Chondrocyte (in vitro differentiated cells): ENCODE measurements at places on chromosomes 16 and 17. TPM values are rescaled to one million over a fixed set of nuclear protein-coding genes. Genes with fewer than 3 reads are reported as not detected.

DNA sequence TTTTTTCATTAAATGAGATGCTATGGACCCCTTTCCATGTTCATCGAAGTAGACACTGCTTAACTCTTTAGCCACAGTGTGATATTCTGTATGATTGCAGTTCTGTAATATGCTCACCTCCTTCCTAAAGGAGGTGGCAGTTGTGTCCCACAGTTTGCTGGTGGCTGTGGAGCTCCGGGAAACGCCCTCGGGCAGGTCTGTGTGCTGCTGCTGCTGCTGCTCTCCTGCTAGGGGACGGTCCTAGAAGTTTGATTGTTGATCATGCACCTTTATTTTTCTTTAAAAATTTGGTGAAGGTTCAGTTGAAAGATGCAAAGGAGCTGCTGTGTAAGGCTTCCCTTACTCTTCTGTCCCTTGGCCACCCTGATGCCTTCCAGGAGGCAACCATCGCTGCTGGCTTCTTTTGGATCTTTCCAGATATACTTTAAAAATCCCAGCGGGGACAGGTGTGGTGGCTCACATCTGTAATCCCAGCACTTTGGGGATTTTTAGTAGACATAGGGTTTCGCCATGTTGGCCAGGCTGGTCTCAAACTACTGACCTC lies 8.4 kb upstream of the CLEC18A start:
- DNase-seq, result peak; percentile 63

- DNase-seq, result no peak
Observed at GRCh38 chr17:31492880-31493655, 101.6 kb downstream of the RAB11FIP4 start.

GRCh38 chr16:15044286-15044685 lies 11.6 kb downstream of the NTAN1 start:
- no peak for DNase-seq

GRCh38 chr16:80981103-80981502 lies 25.6 kb downstream of the CMC2 start:
- DNase-seq, result no peak

- DNase-seq, result no peak
Observed at GRCh38 chr17:29434550-29434949, 44.4 kb downstream of the TAOK1 start.

GRCh38 chr16:27110524-27110896 lies 43.8 kb downstream of the C16orf82 start:
- DNase-seq, result no peak

- no peak for DNase-seq
Observed at GRCh38 chr16:9845661-9846361, 336.4 kb downstream of the GRIN2A start.

DNA sequence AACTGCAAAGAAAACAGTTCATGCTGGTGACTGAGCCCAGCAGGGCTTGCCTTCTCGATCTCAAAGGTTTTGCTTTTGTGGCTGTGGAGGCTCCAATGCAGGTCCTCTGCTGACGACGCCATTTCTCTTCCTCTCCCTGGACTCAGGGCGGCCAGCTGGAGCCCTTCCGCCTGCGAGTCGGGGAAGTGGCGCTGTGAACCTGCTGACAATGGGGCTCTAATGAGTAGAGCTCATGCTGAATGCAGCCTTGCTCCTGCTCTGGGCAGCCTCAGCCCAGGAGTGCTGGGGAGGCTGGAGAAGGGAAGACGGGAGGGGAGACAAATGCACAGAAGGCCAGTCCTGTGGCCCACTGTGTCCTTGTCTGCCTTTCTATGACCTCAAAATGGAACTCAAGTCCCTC lies 43.8 kb downstream of the VAC14 start:
- DNase-seq, result no peak

DNA sequence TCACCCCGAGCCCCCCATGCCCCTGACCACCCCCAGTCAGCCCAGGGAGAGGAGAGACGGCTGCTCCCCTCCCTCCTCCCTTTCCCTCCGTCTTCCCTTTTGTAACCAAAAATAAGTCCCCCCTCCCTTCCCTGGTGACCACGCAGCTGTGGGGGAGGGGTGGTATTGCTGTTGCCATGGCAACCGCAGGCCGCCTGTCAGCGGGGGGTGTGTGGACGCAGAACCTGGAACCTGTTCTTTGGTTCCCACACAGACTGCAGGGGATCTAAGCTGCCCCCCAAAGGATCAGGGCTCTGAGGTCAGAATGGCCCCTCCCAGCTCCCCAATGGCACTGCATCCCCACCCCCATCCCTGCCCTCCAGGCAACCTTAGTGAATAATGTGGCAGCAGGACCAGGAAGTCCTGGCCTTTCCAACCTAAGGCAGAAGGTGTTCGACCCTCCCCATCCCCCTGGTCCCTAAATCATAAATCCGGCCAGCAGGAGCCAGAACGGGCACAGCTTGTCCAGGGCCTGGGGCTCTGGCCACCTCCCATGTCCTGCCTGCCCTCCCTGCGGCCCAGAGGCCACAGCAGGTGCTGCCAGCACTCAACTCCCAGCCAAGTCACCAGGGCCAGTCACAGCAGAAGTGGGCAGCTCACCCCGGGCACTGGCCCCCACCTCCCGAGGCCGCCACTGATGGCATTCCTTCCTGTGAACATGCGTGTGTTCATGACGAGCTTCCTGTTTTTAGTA lies 12.0 kb downstream of the CA4 start:
- DNase-seq, result no peak

DNA sequence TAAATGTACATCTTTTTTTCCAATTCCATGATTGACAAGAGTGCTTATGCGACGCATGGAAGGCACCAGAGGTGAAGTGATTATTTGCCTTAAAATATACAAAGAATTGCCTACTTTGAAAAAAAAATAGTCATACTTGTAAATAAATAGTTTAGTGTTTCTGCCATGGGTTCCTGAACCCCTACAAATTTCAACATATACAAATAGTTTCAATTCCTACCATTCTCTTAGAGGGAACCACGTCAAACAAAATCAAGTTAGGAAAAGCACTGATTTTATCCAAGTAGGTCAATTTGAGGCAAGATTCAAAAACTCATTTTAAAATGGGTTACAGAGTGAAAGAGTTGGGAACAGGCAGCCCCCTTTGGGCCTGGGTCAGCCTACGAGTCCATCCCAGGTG lies 11.7 kb downstream of the CMTM3 start:
- no peak for DNase-seq

DNA sequence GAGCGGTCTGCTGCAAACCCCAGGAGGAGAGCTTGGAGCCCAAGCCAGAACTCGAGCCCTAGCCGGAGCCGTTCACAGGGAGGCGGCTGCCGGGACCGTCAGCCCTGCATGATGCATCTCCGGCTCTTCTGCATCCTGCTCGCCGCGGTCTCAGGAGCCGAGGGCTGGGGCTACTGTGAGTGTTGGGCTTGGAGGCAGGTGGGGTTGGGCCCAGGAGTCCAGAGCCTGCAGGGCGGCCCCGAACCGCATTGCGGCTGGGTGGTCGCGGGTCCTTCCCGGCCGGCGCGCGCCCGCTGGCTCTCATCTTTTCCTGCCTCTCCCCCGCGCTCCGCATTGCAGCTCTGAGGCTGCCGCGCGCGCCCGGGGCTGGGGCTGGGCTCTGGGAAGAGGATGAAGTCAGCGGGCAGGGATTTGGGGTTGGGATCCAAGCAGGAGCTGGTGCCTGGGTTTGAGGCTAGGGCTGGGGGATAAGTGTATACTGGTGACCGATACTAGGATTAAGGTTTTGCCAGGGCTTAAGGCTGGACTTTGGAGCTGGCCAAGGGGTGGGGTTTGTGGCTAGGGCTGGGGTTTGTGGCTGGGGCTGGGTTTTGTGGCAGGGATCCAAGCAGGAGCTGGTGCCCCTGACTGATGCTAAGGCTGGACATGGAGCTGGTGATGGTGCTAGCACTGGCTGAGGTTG lies 532 bp downstream of the CNTNAP1 start:
- DNase-seq, result no peak

GRCh38 chr17:40443196-40443987 lies at the start of gene IGFBP4:
Gene IGFBP4 (plus strand): TSS chr17:40443450. CDS start chr17:40443736, 286 bp downstream.
- no peak for DNase-seq

- no peak for DNase-seq
Observed at GRCh38 chr17:80384078-80384960, 30.6 kb upstream of the ENDOV start.

DNA sequence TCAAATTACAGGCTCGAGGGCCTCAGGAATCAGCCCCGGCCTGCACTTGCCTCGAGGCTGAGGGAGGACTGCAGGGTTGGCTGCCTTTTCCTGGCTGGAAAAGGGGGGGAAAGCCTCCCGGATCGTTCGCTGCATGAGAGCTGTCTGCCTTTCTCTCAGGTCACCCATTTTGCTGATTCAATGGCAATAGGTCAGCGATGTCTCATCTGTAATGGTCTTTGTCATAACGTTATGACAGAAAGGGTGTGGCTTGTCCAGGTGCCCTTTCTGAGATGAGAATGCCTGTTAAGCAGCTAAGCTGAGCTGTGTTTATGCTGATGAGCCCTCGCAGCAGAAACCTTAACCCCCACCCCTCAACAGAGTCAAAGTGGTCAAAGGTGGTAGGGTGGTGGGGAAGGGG lies 81.8 kb downstream of the AKAP1 start:
- DNase-seq, result no peak

DNA sequence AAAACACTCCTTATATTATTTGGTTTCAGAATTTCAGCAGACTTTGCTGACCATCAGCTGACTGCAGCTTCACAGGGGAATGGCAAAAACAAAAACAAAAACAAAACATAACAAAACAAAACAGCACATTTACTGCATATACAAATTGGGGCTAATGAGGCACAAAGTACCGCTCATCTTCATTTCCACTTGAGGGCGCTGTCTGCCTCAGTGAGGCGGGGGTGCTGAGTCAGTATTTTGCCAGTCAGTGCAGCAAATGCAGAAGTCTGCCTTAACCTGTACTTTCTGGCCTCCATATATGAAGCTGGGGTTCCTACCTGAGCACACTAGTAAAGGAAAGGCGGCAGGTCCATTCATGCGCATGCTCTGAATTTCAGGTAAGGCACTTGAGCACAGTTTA lies 13.5 kb upstream of the DYNLRB2 start:
- no peak for DNase-seq

- no peak for DNase-seq
Observed at GRCh38 chr17:45361451-45361850, 44.6 kb upstream of the MAP3K14 start.

GRCh38 chr17:77404812-77405581 lies 264.2 kb downstream of the SEC14L1 start:
- DNase-seq, result no peak

The PIRT gene
- total RNA-seq, result not detected in 3 replicates

The KRT25 gene
- not detected in 3 replicates for total RNA-seq

The CHST6 gene
- total RNA-seq, result 6.3 to 7.1 TPM (median 6.7 TPM) in 3 replicates

The FBXW10 gene
- not detected in 3 replicates for total RNA-seq

The ITGB4 gene
- total RNA-seq, result 5.2 to 52.3 TPM (median 5.6 TPM) in 3 replicates

The CNTNAP4 gene
- total RNA-seq, result not detected in 3 replicates

The SRCIN1 gene
- total RNA-seq, result 0.30 to 0.51 TPM in 2 of 3 replicates, not detected in the other

The MT1X gene
- total RNA-seq, result 36.6 to 136 TPM (median 44.7 TPM) in 3 replicates

The CCDC144A gene
- 0.56 to 1.1 TPM (median 0.82 TPM) in 3 replicates for total RNA-seq

The SGSH gene
- 42.6 to 45.4 TPM (median 44.7 TPM) in 3 replicates for total RNA-seq

The NME1 gene
- 101 to 149 TPM (median 102 TPM) in 3 replicates for total RNA-seq
